ENCODE measurements at places on chromosomes 4 and X. TPM values are rescaled to one million over a fixed set of nuclear protein-coding genes. Genes with fewer than 3 reads are reported as not detected.

CEP44 gene
- total RNA-seq, result 13.5 TPM

GPM6B gene
- 1.0 TPM for total RNA-seq

VEGFD gene
- 2.0 TPM for total RNA-seq

DCAF12L2 gene
- not detected for total RNA-seq

S100P gene
- not detected for total RNA-seq

Measured in fibroblast of lung (primary cell).